ENCODE measurements at places on chromosomes 1 and 21.
A peak's percentile ranks its signal among the peaks of the same experiment; 100 is the strongest.

DNA sequence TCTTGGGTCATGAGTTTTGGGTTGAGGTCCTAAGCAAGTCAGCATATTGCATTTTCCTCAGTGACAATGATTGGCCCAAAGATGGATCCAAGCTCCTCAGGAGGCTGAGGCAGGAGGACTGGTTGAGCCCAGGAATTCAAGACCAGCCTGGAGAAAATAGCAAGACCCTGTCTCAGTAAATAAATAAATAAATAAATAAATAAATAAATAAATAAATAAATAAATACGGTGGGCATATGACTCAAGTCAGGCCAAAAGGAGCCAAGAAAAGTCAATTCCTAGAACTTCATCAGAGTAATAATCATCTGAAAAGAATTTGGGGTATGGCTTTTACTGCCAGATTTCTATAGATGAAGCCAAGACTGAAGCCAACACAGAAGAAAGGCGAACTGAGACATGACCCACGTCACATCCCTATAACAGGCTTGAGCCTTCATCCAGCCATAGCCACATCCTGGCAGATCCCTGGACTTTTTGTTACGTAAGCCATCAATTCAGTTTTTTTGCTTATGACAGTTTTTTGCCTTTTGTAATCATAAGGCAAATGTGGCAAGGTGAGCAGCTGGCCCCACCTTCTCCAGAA is 88.5 kb upstream of the NFASC start:
- no peak for DNase-seq

DNA sequence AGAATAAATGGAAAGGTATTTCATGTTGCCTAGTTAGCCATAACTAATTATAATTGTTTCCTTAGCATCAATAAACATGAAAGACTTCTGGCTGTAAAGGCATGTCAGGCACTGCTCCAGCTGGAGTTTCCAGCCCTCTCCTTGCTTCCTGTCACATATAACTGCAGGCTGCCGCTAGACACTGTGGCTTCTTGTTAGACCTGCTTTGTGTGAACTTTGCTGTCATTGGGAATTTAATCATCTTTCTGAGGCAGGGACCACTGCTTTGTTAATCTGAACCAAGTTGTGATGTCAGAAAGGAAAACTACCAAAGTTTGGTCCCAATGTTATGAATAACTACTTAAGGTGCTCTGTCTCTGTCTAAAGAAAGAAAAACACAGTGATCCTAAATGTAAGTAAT is 90.3 kb upstream of the DUSP10 start:
- no peak for DNase-seq

GRCh38 chr1:54553602-54554313 is 5.7 kb downstream of the ACOT11 start:
- no peak for DNase-seq

DNA sequence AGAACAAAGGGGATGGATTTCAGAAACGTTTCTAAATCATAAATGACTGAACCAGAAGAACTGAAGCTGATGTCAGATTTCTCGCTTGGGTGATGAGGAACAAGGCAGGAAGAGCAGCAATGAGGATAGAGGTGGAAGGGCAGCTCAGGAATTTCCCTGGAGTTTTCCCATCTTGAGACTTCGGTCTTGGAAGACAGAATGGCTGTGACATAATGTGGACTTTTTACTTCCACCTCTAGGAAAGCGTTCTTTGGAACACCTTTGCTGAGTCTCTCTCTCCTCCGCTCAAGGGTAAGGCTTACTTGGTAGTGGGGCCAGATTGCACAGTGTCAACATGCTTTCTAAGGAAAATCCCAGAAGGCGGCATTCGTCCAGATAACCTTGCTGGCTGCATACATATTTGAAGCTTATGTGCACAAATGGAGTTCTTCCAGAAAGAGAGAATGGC is 36.6 kb downstream of the DEGS1 start:
- DNase-seq: no peak

DNA sequence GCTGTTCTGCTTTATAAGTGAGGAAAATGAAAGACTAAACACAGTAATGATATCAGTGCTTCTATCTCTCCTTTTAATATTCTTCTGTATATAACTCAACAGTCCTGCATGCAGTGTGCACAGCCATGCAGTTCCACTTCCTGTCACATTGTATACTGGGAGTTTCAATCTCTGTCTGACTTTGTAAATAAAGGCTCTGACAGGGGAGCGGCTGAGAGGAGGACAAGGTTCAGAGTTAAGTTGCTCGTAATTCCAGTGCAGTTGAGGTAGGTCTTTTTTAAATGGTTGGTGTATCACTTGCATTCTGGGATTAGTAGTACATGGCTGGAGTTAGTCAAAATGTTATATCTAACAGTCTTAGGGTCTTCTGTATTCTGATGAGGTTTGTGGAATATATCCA is 264.5 kb downstream of the OLFM3 start:
- DNase-seq: no peak

GRCh38 chr1:202291001-202291400 is 50.7 kb downstream of the UBE2T start:
- DNase-seq: no peak

GRCh38 chr1:231918239-231919015 is 291.8 kb downstream of the DISC1 start:
- no peak for DNase-seq

DNA sequence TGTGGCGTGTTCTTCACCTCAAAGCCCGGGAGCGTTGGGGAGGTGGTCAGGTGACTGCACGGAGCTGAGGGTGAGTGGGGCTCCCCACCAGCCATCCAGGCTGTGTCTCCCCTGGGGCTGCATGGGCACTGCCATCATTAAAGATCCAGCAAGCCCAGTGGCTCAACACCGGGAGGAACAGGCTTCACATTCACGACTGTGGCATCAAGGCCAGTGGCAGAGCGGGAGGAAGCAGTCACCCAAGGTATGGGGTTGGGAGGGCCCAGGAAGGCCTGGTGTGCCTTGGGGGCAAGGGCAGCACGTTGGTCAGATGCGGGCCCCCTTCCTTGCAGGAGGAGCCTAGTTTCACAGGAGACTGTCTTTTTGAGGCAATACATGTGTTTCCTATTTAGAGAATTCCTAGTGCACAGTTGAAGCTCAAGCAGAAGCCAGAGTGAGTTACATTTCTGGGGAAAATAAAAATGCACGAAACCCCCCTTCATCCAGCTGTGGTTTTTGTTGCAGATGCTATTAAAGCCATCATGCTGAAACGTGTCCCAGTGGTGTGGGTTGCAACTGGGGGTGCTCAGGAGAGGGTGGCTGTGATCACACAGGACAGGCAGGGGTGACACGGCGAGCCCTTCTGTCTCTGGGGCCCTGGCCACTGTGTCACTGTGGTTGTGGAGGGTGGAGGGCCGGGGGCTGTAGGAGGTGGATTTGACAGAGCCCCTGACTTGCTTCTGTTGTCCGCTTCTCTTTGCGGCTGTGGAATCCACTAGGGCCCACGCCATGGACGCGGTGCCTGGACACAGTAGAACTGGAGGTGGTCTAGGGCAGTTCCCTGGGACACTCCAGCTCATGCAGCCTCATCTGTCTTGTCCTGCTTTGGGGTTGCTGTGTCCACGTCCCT is 34.1 kb downstream of the SNAP47 start:
- no peak for DNase-seq

GRCh38 chr21:34800797-34801518 is 132.2 kb downstream of the CLIC6 start:
- no peak for DNase-seq

- DNase-seq: no peak
Measured at GRCh38 chr21:33909756-33910155, 5.8 kb downstream of the ATP5PO start.

- DNase-seq: no peak
Measured at GRCh38 chr1:234327577-234328164, 45.6 kb upstream of the COA6 start.

- peak; percentile 57 for DNase-seq
Measured at GRCh38 chr1:43453442-43454269, at the start of gene HYI. HYI (minus strand) TSS chr1:43453931; CDS start chr1:43453793, 138 bp downstream.

GRCh38 chr1:215731699-215732098 is 164.6 kb downstream of the KCTD3 start:
- DNase-seq: no peak

- DNase-seq: peak; percentile 78
Measured at GRCh38 chr1:32336963-32337675, 1.1 kb upstream of the MARCKSL1 start.

DNA sequence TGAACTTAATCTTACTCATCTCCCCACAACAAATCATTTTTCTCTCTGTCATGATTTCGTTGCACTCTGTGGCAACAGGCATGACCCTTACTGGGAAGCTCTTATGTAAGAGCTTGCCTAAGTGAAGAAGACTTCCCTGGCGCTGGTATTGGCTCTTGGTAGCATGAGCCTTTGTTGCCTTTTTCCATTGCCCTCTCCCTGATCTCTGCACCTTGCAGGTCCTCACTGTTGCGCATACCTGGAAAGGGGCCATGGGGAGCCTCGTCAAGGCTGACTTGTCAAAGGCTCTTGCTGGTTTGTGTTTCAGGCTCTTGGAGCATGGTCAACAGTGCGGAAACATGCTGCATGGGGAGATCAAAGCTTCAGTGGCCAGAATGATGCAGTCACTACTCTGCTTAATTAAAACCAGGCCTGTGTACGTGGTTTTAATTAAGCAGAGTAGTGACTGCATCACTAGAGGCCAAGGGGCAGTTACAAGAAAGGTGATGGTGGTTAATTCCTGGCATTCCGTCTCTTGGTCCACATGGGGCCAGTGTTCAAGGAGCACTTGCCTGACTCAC is 141.3 kb downstream of the SPATA46 start:
- no peak for DNase-seq

- no peak for DNase-seq
Measured at GRCh38 chr1:246152986-246153431, 354.1 kb downstream of the SMYD3 start.

DNA sequence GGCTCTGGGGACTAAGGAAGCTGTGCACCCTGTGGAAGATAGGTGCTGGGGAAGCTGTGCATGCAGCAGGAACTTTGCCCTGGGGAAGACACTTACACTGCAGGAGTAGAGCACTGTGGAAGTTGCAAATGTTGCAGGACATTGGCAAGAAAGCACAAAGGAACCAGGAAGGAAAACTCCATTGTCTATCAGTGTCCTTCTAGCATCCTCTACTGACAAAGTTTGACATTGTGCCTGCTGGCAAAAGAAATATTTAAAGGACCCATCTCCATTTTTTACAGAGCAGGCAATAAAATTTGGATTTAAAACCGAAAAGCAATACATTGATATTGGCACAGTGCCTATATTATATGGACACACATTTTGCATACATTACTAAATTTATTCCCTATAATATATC is 394.1 kb downstream of the PBX1 start:
- no peak for DNase-seq

DNA sequence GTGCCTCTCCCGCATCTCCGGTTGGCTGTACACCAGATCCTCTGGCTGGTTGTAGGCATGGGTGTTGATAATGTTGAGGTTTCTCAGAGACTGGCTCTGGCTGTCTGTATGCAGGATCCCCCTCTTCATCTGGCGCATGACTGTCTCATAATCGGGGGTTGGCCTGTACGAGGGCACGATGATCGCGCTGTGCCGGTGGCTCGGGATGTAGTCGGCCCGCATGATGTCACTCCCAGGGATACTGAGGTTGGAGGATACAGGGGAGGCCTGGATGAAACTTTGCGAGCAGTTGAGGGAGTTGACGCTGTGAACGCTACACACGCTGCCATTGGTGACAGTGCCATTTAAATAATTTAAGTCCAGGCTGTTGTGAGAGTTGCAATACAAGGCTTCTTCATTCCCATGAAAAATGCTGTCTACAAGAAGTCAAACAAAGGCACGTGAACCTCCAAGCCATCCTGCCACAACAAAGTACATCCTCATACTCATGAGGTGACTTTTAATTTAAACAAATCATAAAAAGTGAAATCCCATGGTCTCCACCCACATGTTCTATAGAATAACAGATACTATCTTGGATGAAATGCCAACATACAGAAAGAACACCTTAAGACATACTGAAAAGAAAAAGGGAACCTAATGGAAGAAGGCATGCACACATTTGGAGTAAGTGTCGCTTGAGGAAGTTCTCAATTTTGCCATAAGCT is 103.6 kb downstream of the SMYD2 start:
- no peak for DNase-seq

DNA sequence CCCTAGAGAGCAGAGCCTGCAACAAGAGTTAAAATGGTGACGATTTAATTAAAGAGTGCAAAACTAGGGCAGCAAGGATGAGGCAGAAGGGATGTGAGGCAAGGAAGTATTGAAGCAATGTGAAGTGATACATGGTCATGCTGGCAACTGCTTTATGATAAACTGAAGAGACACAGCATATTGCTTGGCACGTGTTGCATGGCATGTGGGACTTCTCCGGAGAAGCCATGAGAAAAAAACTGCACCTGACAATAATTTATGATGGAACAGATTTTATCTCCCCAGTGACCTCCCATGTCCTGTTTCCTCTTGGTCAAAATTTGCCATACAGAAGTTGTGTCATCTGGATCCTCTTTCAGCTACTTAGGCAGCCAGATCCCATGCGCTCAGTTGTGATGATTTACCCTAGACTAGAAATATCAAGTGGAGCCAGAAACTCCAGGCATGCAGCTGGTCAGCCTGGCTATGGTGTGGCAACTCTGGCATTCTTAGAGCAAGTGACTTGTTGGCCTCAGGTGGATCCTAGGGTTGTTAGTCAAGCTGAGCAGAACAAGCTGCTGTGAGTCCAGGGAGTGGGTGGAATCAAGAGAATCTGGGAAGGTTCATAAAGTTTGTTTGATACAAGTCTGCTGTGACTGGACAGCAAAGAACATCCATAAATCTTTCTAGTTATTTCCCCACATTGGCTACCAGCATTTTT is 611.4 kb upstream of the USP24 start:
- DNase-seq: no peak

- DNase-seq: no peak
Measured at GRCh38 chr1:36083635-36084496, at the start of gene TEKT2. TEKT2 (plus strand) TSS chr1:36084094; CDS start chr1:36084922, 828 bp downstream.

- peak; percentile 53 for DNase-seq
Measured at GRCh38 chr1:152622803-152623202, at the start of gene LCE3A. LCE3A (minus strand) TSS chr1:152623103; CDS start chr1:152623103, 0 bp downstream.

DNA sequence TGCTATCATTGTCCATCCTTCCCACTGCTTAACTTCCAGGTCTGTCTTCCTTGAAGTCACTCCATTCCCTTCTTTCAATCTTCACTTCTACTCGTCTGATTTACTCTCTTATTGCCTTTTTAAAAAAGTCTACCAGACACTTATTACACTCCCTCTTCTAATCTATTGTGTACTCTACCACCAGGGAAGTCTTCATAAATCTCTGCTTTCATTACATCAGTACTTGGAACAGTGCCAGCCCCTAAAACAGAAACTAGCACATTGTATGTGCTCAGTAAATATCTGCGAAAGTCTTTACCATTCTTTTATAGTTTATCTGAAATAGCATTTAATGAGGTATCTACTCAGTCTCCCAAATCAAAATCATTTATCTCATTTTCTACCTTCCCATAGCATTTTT is 236.4 kb downstream of the USH2A start:
- DNase-seq: no peak

GRCh38 chr1:237041795-237042525 is at the start of gene RYR2:
RYR2 (plus strand) TSS chr1:237042184; CDS start chr1:237042522, 338 bp downstream.
- DNase-seq: no peak

All from GF-D8 (cell line).